Liver (tissue), 10 donors: ENCODE measurements at places on chromosomes 6 and 20.

- peaks cover 10% of the 10 kb centered on the region for H3K4me1 ChIP-seq
- no peak overlapping the region for H3K4me3 ChIP-seq
- no peak for DNase-seq
- no peaks in the 10 kb centered on the region for H3K36me3 ChIP-seq
- H3K27me3 ChIP-seq: no peaks in the 10 kb centered on the region
Observed at GRCh38 chr6:3882866-3883265, 33.7 kb downstream of the FAM50B start.

DNA sequence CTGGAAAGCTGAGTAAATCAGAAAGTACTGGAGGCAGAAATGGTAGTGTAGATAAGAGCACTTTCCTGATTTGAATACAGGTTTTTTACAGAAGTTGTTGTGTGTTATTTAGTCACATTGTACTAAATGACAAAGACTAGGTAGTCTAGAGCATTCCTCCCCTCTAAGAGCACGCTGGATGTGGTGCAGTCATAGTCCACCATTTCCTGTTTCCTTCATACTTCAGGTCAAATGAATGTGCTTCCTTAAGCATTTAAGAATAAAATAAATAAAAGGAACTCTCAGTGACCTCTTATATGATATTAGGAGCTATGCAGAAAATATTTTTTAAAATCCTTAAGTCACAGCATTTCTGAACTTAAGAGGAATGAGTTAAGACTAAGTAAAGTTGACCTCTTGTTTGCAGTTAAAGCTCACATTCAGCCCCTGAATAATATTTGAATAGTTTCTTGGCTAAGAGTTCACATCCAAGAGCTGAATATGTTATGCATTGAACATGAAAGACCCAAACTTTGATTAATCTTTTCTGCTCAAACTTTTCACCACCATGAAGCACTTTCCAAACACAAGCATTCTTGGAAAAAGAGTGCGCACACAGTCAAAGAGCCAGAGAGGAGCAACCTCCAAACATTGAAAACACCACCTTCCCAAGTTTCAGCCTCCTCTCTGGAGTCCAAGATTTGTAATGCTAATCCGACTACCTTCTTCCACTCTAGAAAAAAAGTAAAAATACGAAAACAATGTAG is 53.4 kb upstream of the TMEM30A start:
- no peak overlapping the region for H3K27ac ChIP-seq
- no peaks in the 10 kb centered on the region for H3K36me3 ChIP-seq
- H3K4me3 ChIP-seq: no peak overlapping the region
- H3K27me3 ChIP-seq: no peaks in the 10 kb centered on the region
- no peak for DNase-seq

- no peaks in the 10 kb centered on the region for H3K36me3 ChIP-seq
- H3K27ac ChIP-seq: no peak overlapping the region
- DNase-seq: no peak
- H3K4me3 ChIP-seq: no peak overlapping the region
- no peaks in the 10 kb centered on the region for H3K27me3 ChIP-seq
- no peaks in the 10 kb centered on the region for H3K4me1 ChIP-seq
Observed at GRCh38 chr20:9966966-9967365, 67.8 kb upstream of the ANKEF1 start.

DNA sequence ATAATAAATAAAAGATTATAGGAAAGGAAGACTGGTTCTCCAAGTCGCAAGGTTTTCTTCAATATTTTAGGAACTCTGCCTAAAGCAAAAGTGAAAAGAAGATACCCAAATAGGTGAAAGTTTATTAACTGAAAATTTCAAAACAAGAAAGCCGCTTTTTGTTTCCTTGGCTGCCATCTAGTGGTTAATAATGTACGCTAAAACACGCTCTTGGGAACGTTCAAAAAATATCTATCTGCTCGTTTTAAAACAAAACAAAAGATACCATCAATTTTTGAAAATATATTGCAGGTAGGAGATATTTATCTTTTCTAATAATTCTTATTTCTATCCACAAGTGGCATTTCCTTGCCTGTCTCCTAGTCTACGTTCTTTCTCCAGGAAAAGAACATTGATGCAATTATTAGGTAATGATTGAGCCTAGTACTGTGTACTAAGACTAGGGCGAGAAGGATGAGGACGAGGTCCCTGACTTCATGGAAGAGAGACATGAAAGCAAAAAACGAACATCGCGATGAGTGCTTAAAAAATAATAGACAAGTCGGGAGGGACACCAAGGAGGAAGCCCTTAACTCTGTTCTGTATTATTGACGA is 97.2 kb downstream of the SPTLC3 start:
- H3K4me1 ChIP-seq: peaks cover 2% of the 10 kb centered on the region
- H3K4me3 ChIP-seq: no peak overlapping the region
- no peak overlapping the region for H3K27ac ChIP-seq
- no peak for DNase-seq

GRCh38 chr6:19771753-19772336 is 65.3 kb upstream of the ID4 start:
- H3K36me3 ChIP-seq: no peaks in the 10 kb centered on the region
- H3K27ac ChIP-seq: no peak overlapping the region
- DNase-seq: no peak
- H3K27me3 ChIP-seq: no peaks in the 10 kb centered on the region
- H3K4me3 ChIP-seq: no peak overlapping the region
- no peaks in the 10 kb centered on the region for H3K4me1 ChIP-seq

DNA sequence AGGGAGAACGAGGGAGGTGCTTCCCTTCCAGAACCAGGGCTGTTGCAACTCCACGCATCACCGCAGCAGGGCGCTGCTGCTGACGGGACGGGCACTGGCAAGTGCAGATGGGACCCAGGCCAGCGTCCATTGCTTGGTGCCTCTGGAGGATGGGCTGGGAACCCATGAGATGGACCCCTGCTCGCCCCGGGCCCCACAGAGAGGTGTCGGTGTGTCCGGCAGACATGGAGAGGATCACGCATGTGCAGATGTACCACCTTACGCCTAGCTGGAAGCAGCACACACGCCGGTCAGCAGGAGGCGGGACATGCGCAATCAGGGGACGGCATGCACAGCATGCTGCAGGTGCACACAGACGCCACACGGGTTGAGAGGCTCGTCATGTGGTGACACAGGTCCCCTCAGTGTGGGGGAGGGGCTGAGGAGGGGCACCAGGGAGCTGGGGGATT is 5.7 kb downstream of the CABLES2 start:
- no peak overlapping the region for H3K27ac ChIP-seq
- no peak overlapping the region for H3K4me3 ChIP-seq
- H3K4me1 ChIP-seq: peaks cover 9% of the 10 kb centered on the region
- no peak for DNase-seq

- no peak overlapping the region for H3K27ac ChIP-seq
- no peaks in the 10 kb centered on the region for H3K36me3 ChIP-seq
- H3K27me3 ChIP-seq: no peaks in the 10 kb centered on the region
- H3K4me1 ChIP-seq: no peaks in the 10 kb centered on the region
- H3K4me3 ChIP-seq: no peak overlapping the region
Observed at GRCh38 chr6:89518352-89519055, 85.6 kb downstream of the ANKRD6 start.

DNA sequence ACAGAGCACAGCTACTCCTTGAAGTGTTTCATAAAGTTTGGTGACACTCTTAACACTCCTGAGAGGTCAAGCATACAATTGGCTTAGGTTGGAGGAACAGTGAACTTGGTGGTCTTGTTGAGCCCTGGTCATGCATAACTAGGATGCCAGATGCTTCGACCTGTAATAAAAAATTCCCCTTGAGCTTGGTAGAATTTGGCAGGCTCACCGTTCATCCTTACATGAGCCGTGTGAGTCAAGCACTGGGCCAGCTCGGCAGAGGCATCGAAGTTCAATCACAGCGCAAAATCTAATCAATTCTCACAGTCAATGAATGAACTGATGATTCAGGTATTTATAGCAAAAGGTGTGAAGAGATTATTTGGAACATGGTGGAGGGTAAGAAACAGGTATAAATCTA is 33.7 kb downstream of the CYP24A1 start:
- H3K27me3 ChIP-seq: no peaks in the 10 kb centered on the region
- no peak for DNase-seq
- no peak overlapping the region for H3K27ac ChIP-seq
- no peaks in the 10 kb centered on the region for H3K36me3 ChIP-seq
- H3K4me3 ChIP-seq: no peak overlapping the region
- H3K4me1 ChIP-seq: no peaks in the 10 kb centered on the region

DNA sequence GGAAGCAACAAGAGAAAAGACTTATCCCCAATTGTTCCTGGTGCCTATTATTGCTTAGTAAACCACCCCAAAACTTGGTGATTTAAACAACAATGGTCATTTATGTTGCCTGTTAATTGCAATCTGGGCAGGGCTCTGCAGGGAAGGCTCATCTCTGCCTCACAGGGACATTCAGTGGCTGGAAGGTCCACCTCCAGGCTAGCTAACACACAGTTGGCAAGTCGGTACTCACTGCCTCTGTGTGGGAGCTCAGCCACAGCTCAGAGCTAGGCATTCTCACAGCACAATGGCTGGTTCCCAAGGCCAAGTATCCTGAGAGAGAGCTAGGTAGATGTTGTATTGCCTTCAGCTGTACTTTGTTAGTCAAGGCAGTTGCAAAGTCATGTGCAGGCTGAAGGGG is 18.5 kb upstream of the GMDS start:
- no peak for DNase-seq
- peaks cover 5% of the 10 kb centered on the region for H3K36me3 ChIP-seq
- no peak overlapping the region for H3K4me3 ChIP-seq

GRCh38 chr6:150967381-150967780 is 101.9 kb downstream of the MTHFD1L start:
- no peak for DNase-seq
- H3K36me3 ChIP-seq: no peaks in the 10 kb centered on the region
- no peaks in the 10 kb centered on the region for H3K4me1 ChIP-seq
- H3K4me3 ChIP-seq: no peak overlapping the region
- no peaks in the 10 kb centered on the region for H3K27me3 ChIP-seq

GRCh38 chr20:61308477-61308774 is 56.4 kb downstream of the CDH4 start:
- no peak overlapping the region for H3K27ac ChIP-seq
- no peaks in the 10 kb centered on the region for H3K27me3 ChIP-seq
- H3K4me1 ChIP-seq: no peaks in the 10 kb centered on the region
- no peak for DNase-seq
- no peaks in the 10 kb centered on the region for H3K36me3 ChIP-seq
